ENCODE measurements at places on chromosomes 11 and 22.

- no peak for DNase-seq
These were observed 128 bp downstream of the TAF10 start for GRCh38 chr11:6611963-6612212.

DNA sequence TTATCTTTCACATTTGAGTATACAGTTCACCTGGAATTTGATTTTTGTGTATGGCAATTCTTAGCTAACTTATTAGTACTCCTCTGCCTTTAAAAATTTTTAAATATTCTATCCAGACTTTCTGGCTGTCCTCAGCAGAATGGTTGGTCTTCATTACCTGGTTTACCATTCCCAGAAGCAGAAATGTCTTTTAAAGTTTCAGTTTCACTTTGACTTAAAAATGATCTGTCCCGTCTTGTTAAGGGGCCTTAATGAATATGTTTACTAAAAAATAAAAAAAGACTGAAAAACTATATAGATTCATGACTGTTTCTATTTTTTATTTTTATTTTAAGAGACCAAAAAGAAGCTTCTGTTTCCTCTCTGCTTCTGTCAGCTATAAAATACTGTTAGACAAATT is 70.5 kb upstream of the TNRC6B start:
- no peak for DNase-seq

DNA sequence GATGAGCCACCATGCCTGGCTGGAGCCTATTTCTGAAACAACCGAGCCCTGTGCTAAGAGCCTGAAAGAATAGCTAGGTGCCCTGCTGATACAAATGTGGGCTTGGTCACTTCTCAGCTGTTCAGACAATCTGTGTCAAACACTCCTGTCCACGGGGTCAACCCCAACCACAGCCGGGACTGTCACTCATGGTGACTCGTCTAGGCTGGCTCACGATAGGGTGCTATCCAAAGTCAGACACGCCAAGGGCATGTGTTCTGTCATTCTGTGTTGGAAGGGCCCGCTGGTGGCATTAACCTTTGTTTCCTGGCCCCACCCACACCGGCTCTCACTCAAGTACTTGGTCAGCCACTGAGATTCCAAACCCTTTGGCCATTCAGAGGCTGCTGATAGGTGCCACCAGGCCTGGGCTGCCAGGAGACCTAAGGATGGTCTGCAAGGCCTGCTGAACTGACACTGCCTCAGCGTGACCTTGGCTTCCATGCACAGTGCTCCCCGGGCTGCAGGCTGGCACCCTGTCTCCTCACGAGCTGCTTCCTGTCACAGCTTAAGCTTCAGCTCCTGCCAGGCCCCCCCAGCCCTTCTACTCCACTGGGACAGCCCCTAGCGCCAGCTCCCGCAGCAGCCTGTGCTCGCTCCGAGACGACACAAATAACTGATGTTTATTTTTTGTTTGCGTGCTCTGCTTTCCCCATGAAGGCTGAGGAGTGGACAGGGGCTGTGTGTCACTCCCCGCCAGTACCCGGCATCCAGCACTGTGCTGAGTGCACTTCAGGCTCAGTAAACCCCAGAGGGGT is 14.2 kb upstream of the CDC42BPG start:
- DNase-seq: no peak

DNA sequence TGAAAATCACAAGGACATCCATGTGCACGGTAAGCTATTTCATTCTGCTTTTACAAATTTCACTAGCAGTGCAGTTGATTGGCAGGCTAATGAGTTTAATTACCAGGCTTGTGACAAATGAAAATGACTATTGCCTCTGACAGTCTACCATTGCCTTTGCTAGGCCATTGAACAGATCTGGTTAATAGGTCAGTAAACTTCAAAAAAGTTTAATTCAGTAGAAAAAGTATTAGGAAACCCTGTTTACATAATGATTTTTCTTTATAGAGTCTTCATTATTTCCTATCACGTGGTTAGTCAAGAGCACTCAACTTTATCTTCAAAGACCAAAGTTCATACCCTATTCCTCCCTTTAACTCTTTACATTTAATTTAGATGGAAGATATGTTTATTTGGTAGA is 77.0 kb downstream of the PRMT3 start:
- no peak for DNase-seq

DNA sequence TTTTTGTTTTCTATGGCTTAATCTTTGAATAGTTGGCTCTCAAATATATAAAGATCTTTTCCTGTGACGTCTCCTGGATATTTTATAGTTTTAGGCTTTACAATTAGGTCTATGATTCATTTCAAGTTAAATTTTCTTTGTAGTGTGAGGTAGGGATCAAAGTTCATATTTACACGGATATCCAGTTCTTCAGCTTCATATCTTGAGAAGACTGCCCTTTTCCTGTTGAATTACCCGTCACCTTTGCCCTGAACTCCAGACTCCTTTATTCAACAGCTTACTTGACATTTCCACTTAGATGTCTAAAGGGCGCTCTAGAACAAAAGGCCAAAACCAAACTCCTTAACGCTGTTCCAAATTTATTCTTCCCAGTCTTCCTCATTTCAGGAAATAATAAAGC is 51.7 kb downstream of the TTC17 start:
- no peak for DNase-seq

DNA sequence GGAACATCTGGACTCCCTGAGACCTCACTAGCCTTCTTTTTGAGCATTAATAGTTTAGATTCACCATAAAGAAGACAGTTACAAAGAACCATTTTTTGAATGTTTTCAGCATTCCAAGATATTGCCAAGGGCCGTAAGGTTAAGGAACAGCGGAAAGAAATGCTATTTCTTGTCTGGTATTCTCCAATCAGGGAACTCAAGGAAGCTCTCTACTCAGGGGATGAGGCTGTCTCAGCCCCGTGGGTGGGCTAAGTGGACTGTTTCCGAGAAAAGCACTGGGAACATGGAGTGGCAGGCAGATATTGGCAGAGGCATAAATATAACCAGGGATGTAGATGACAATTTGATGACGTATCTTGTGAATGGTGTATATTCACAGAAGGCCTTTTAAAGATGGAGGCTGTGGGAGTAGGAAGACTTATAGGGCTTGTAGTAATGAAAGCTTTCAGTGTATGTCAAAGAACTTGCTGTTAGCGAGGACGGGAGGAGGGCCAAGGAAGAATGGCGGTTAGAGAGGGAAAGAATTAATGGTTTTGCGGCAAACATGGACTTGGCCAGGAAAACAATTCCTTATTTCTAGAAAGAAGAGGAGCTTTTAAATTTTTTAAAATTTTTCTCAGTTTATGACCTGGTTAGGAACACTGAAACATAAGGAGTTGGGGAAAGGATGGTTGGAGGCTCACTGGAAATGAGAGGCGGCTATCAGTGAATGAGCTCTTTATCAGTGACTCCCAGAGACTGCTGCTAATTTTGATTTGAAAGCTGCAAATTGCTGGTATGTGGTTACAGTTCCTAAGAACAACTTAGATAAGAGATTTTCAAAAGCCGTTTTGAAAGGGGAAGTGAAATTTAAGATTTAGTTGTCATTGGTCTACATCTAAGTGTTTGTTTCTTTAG is 64.6 kb downstream of the ST3GAL4 start:
- no peak for DNase-seq

- DNase-seq: no peak
These were observed 168.8 kb downstream of the C11orf87 start for GRCh38 chr11:109590782-109591181.

DNA sequence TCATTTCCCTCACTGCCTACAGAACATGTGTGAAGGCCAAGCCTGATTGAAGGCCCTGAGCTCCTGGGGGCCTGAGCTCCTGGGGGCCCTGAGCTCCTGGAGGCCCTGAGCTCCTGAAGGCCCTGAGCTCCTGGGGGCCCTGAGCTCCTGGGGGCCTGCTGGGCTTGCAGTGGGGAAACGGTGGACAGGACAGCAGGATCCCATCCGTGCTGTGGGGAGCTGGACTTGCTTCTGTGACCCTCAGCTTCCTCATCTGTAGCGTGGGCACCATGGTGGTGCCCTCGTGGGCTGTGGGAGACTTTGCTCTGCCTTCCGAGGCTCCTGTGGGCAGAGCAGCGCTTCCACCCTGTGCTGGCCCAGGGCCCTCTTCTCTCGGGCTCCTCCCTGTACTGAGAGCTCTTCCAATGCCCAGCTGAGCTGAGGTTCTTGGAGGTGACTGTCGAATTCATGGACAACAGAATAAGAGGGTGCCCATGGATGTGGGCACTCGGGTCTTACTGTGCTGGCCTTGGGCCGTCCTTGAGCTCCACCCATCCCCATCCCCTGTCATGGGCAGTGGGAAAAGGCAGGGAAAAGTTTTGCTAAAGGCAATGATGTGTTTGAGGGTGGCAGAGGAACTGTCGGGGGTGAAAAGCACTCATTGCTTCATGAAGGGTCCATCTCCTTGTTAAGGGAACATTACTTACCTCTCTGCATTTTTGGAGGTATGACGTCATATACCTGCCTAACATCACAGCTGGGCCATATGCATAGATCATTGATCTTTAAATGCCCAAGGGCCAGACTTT is 786.7 kb downstream of the TBC1D22A start:
- DNase-seq: no peak

- DNase-seq: no peak
These were observed 10.9 kb downstream of the PIM3 start for GRCh38 chr22:49971232-49972162.

DNA sequence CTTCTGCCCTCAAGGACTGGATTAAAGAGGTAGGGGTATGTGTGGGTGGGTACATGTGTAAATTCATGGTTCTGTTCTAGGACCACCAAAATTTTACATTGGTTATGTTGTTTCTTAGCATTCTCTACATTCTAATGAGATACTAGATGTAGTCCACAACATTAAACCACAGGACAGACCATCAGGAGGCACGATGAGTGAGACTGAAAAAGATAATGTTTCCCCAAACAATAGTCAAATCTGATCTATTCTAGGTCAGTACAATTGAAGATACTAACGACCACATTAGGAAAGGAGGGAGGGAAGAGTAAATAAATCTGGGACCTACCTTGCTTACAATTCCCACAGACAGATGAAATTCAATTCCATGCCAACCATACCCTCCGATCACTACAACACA is 42.2 kb downstream of the MRTFA start:
- no peak for DNase-seq

GRCh38 chr11:11963842-11964773 is 44.3 kb downstream of the DKK3 start:
- DNase-seq: no peak

GRCh38 chr22:49948958-49949913 is 11.3 kb upstream of the PIM3 start:
- DNase-seq: no peak

DNA sequence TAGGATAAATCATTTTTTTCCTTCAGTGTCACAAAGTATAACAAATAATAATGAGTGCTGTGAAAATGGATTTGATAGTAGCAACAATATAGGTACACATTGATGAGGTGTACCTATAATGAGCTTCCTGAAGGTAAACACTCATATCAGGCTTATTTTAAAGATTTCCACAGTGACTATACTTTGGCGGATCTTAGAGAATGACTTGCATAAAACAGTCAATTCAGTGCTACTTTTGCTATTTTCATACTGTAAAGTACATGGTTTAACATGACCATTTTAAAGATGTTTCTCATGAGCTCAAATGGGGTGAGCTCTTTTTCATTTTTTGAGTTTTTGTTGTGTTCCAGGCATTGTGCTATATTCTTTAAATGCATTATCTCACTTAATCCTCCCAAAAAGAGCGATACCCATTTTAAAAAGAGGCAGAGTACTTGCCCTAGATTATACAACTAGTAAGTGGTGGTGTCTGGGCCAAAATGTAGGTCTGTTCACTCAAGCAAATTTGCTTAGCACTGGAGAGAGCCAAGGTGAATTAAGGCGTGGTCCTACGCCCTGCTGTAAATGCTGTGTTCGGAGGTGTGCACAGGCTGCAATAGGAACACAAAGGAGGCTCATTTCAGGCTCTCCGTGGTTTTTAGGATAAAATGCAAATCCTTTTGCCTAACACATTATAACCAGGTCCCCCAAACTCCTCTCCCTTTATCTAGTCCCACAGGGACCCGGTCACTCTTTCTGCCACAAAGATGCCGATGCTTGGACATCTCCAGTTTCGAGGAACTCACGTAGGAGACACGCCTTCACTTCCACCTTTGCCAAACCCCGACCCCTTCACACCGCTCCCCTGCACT is 617 bp upstream of the ALKBH3 start:
- no peak for DNase-seq

DNA sequence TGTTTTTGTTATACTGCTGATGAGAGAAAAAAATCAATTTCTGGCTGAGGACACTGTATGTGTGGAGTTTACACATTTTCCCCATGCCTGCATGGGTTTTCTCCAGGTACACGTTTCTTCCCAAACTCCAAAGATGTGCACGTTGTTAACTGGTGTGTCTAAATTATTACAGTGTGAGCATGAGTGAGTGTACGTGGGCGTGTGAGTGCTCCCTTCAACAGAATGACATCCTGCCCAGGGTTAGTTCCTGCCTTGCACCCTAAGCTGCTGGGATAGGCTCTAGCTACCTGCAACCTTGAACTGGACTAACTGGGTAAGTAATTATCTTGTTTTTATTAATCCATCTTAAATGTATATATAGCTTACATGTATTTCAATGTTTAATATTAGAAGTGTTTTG is 5.5 kb downstream of the NPAT start:
- DNase-seq: no peak

DNA sequence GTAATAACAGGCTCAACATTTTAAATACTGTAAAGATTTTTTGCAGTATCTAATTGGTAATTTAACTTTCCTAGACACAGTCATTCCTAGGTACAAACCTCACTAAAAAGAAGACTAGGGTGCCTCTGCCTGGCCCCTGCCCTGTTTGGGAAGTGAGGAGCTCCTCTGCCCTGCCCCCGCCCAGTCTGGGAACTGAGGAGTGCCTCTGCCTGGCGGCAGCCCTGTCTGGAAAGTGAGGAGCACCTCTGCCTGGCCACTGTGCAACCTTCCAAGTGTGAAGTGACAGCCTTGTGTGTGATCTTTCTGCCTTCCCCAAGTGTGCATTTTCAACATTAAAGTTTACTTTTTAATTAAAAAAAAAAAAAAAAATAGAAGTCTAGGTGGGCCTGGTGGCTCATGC is 4.2 kb downstream of the CHORDC1 start:
- no peak for DNase-seq

- DNase-seq: no peak
These were observed 55.8 kb upstream of the TREH start for GRCh38 chr11:118735203-118735602.

DNA sequence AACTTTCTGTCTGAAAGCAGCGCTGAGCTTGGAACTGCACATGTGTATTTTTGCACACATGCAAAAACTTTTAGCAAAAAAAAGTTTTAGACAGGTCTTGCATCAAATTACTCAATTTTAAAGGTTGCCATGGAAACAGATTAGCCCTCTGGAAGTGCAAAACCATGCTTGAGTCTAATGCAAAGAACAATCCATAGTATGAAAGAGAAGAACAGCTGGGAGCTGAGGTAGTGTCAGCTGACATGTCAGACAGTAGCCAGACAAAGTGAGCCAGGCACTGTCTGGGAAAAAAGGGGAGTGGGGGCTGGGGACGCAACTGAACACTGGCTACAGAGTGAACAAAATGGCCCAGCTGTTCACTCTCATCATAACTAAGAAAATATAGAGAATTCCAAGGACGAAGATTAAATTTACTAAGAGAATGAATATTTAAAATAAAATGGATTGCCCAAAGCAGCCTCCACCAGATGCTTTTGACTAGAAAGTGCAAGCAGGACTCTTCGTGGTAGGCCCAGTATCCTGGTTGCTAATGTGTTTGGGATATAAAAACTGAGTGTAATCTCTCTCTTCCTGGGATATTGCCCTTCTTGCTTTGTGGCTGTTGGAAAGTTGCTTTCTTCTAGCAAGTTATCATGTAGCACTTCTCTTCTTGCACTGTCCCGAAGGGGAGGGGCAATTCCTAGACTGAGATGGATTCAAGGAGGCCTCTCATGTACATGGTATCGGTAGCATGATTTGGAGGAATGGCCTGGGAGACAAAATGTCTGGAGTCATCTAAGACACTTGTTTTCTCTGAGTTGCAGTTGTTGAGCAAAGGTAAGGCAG is 434.1 kb upstream of the FAT3 start:
- no peak for DNase-seq

- no peak for DNase-seq
These were observed 46.9 kb upstream of the RTL6 start for GRCh38 chr22:44544816-44545433.

All from stimulated activated CD8-positive, alpha-beta memory T cell treated with anti-CD3 and anti-CD28 coated beads, Interleukin-2, amount 100 ng/mL, for 1 hour (primary cell).